ENCODE measurements at places on chromosomes 1 and 21.

- DNase-seq, result no peak
These were observed 430.8 kb upstream of the C1orf87 start for GRCh38 chr1:60504206-60504840.

DNA sequence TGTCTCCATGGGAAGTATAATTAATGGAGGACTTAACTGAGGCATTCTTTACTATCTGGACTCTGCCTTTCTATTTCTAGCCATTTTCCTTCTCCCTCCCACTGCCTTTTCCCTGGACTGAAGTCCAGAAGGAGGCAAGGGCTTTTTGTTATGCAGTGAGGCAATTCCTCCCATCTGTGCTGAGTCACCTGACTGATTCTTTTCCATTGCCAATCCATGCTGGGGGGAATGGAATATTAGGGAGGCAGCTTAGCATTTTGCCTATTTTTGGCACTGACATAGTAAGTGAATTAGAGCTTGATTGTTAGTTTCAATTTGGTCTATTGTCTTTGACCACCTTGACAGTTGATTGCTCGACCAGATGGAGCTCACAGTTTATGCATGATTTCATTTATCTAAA, 1000.6 kb upstream of the PRMT6 start:
- DNase-seq, result no peak

DNA sequence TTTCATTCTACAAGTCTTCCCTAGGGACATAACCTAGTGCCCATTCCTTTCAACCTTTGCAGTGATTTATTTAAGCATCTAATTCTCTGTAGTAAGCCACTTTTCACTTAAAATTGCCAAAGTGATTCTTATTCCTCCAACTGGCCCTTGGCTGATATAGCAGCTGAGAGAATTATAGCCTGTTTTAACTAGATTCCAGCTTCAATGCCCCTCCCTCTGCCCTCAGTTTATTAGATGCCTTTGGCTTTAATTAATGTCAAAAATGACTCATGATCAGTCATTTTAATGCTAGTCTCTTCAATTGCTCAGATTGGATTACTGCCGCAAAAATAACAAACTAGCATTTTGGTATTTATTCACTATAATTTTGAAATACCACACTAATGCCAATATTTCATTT, 145.4 kb upstream of the KCTD3 start:
- no peak for DNase-seq

- DNase-seq, result no peak
These were observed 29.4 kb upstream of the KCNA10 start for GRCh38 chr1:110548381-110548780.

Measured in NCI-H1930 (cell line).